ENCODE measurements at places on chromosomes 1 and 21.

GRCh38 chr1:179775009-179775408 is 31.9 kb downstream of the FAM163A start:
- no peak for DNase-seq

GRCh38 chr1:163596541-163597258 is 274.9 kb downstream of the NUF2 start:
- no peak for DNase-seq

GRCh38 chr1:16882986-16883385 is 12.8 kb upstream of the RNU1-2 start:
- no peak for DNase-seq

DNA sequence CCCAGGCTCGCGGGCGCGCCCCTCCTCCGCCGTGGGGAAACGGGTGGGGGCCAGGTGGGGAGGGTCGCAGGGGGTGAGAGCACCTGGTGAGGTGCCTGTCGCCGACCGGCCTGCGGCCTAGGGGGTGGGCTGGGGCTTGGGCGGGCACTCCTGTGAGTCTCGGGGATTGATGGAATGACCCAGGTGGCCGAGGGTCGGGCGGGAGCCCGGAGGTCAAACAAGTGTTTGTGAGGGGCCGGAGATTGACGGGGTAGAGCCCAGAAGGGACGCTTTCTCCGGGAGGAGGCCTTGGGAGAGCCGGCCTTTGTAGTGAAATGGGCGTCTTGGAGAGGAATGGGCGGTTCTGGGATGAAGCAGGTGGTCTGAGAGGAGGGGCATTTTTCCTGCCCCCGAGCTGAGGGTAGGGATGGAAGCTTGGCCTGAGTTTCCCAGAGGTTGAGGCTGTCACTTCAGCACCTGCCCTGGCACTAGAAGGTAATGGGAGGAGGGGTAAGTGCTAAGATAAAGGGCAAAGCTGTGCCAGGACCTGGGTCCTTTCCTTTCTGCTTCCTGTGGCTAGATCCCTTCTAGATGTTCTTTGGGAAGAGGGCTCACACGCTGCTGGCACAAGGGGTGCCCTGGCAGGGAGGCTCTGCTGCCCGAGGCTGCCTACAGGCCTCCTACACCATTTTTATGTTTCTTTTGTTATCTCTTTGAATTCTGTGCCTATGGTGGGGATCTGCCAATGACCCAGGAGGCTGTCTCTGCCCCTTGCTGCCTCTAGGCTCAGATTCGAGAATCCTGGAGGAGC is 56.1 kb downstream of the NDUFS5 start:
- no peak for DNase-seq

- DNase-seq: no peak
Observed at GRCh38 chr1:221286399-221286798, 407.2 kb downstream of the HLX start.

DNA sequence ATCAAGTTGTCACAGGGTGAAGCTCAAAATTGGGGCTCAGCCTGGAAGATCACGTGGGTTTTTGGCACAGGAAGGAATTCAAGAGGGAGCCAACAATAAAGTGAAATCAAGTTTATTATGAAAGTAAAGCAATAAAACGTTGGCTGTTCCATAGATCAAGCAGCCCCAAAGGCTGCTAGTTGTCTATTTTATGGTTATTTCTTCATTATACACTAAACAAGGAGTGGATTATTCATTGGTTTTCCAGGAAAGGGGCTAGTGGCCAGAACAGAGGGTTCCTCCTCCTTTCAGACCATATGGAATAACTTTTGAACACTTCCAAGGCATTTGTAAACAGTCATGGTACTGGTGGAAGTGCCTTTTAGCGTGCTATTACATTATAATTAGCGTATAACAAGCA is 723.5 kb upstream of the ADAMTS5 start:
- DNase-seq: no peak

DNA sequence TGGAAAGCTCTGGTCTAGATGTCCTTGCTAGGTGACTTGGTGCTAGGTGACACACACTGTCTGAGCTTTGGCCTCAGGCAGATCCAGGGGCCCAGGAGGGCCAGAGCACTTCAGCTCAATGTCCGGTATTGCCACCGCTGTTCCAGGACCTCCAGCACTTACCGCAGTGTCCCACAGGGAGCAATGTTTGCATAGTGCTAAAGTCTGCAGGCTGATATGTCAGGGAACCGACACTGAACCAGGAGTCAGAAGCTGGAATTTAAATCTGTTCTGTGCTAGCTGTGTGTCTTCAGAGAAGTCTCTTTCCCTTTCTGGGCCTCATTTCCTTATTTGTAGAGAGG is 19.3 kb downstream of the DHCR24 start:
- DNase-seq: no peak

GRCh38 chr1:162133566-162133965 is 64.1 kb downstream of the NOS1AP start:
- no peak for DNase-seq

DNA sequence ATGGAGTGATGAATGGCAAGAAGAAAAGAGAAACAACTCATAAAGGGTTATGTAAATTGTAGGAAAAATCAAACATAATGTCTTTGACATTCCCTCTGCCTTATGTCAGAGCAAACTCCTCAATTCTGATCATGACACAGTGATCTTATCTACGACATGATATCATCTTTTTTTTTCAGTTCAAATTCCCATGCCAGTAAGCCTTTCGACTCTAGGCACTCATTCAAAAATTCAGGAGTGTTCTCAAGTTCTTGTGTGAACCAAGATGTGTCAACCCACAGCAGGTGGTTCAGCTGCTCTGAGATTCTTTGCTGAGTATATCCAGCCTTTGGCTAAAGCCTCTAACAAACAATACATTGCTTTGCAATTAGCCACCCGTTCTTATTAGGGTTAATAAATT is 97.1 kb upstream of the ESRRG start:
- no peak for DNase-seq

DNA sequence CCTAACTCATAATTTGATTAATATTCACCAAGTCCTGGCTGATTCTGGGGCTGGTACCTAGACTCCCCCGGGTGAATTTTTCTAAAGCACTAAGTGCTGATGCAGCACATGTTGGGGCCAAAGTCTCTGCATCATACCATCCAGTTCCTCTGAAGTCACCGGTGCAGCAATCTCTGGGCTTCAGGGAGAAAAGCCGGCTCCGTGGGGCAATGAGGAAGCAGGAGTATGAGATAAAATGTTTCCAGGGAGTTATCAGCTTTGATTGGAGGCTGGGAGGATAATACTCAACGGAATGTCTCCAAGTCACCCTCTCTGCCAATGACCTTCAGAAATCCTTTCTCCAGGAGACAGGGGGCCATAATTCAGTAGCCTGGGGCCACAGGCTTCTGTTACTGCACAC is 1.2 kb downstream of the FCAMR start:
- no peak for DNase-seq

- DNase-seq: no peak
Observed at GRCh38 chr21:41189150-41189745, 21.3 kb downstream of the BACE2 start.

GRCh38 chr1:38055398-38055797 is 8.8 kb upstream of the POU3F1 start:
- DNase-seq: no peak

GRCh38 chr1:117113199-117113598 is 8.3 kb downstream of the TRIM45 start:
- no peak for DNase-seq

DNA sequence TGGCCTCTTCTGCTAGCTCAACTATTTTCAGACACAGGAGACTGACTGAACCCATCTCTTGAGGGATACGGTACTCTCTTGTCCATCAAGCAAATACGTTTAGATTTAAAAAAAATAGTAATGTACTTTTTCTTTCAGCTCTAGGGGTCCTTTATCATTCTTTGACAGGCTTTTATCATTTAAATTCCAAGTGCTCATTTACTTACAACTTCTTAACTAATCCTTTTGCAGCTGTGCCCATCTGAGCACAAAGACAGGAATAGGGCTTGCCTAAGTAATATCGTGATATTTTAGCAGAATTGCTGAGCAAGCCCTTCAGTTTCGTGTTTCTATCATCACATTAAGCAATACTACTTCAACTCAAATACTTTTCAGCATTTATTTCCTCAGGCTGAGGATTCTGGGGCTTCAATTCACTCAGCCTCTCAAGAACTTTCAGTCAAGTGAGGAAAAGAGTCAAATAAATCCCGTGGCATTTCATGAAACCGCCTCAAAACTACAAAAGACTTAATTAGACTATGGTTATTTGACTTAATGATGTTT is 317.6 kb downstream of the BACH1 start:
- no peak for DNase-seq

DNA sequence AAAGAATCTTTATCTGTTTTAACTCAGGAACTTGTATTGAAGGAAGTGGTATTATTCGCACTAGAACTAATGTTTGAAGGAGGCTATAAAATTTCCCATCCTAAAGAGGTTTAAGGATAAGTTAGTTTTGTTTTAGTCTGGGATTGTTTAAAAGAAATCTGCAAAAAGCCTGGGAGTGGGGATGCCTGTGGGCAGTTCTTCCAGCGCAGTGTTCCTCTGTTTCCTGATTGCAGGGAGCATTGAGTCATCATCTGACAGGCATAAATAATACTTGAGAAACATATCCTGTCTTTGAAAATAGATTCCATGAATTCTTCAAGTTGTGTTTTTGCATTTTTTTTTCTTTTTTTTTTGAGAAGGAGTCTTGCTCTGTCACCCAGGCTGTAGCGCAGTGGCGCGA is 350.8 kb upstream of the PTBP2 start:
- DNase-seq: no peak

DNA sequence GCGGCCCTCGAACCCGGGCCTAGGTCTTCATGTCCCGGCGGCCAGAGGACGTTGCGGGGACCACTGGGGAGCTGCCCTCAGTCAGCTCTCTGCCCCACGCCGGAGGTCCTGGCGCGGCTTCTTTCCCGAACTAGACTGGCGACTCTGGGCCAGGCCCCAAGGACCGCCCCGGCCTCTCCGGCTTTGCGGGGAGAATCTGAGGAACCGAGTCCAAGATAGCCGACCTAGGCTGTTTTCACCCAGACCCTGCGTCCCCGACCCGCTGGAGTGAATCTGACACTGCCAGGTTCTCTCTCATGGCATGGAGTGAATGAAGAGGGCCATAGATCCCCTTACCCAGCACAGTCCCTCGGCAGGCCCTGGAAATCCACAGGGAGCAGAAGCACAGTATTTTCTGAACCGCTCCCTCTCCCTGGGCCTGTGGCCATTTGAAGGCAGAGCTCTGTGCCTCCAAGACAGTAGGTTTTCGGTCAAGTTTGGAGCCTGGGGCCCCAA is 9.9 kb upstream of the BARHL2 start:
- DNase-seq: no peak

- DNase-seq: no peak
Observed at GRCh38 chr1:10525208-10525607, 50.5 kb downstream of the PEX14 start.

DNA sequence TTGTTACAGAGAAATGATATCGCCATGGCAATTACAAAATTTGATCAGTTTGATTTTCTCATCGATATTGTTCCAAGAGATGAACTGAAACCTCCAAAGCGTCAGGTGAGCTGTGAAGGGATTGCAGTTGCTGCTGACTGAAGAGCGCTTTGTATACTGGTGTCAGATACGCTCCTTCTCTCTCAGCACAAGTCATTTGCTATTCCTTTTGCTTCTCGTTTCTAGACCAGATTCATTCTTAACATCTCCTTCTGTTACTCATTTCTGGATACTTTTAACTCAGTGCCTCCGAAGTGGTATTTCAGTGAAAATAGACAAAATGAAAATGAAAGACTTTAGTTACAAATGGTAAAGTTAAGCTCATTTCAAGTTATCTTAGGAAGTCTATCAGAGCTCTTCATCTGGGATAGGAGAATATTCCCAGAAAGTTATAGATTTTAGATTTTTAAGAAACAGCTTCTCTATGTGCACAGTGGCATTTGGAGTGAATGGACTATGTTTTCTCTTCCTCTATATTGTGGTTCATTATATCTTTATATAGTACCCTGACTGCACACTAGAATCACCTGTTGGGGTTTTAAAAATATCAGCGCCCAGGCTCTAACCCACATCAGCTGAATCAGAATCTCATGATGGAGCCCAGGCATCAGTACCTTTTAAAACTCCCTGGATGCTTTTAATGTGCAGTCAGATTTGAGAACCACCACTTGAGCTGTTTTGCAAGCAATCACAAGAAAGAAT is 30.3 kb upstream of the KCNQ4 start:
- DNase-seq: no peak

DNA sequence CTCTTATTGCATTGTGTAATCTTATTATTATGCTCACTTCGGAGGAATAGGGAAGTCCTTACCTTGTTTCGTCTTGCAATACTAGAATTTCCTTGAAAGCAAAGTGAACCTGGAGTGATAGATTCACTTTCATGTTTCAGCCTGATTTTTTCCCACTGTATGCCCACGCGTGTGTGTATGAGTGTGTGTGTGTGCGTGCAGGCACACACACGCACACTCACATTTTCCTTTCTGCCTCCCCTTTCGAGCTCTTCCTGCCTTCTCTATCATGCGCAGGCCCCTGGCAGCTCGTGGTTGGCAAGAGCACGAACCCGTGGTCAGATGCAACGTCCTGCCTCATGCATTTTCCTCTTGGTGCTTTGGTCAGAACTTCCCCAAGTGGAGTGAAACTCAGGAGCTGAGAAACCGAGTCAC is at the start of gene GCSAML:
Gene GCSAML (plus strand): TSS at position 366 of the 414 bp plus-strand sequence. CDS start 58 bp downstream, outside the sequence.
- DNase-seq: no peak

DNA sequence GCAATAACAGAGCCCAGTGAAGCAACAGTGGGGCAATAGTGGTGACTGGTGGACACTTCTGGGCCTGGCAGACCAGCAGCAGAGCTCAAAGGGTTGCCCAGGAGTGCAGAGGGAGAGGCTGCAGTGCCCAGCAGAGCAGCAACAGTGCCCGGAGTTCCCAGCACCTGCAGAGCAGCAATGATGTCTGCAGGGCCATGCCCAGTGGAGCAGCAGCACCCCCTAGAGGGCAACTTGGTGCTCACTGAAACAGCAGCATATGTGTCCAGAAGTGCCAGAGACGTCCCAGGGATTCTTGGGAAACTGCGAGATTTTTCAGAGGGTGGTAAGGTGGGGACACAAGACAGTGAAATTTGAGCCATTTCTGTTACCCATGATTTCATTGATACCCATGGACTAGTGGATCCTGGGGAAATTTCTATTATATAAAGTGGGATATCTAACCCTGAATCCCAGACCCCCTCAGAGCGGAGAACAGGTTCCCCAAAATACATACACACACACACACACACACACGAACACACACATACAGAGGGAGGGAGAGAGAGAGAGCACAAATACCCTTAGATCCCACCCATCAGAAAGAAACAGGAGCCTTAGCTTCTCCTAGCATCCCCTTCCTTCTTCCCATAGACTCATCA is 156.9 kb upstream of the GJB5 start:
- DNase-seq: no peak

GRCh38 chr1:31230378-31230777 is 9.3 kb downstream of the NKAIN1 start:
- no peak for DNase-seq

GRCh38 chr1:174913225-174913903 is 86.4 kb upstream of the CACYBP start:
- no peak for DNase-seq

GRCh38 chr21:44666401-44667320 is at the start of gene KRTAP12-2:
Gene KRTAP12-2, minus strand, starts transcription at chr21:44666927. Its CDS starts 41 bp downstream, at chr21:44666886.
- DNase-seq: no peak

- no peak for DNase-seq
Observed at GRCh38 chr1:163337631-163338030, 15.9 kb downstream of the NUF2 start.
